Activated naive CD8-positive, alpha-beta T cell treated with anti-CD3 and anti-CD28 coated beads, Interleukin-2, amount 10 ng/mL, durations not matched to agents 7 days and 5 days (primary cell): ENCODE measurements at places on chromosomes 4 and X. TPM values are rescaled to one million over a fixed set of nuclear protein-coding genes. Genes with fewer than 3 reads are reported as not detected.
A peak's percentile ranks its signal among the peaks of the same experiment; 100 is the strongest.

The DCAF8L1 gene
- total RNA-seq, result not detected

The BEX2 gene
- total RNA-seq, result 16.8 TPM

The GUCY1B1 gene
- not detected for total RNA-seq

The PAGE4 gene
- total RNA-seq, result not detected

The LRP2BP gene
- total RNA-seq, result 0.78 TPM

- H3K36me3 ChIP-seq, result no peaks in the 10 kb centered on the region
- no peak for DNase-seq
- H3K27me3 ChIP-seq, result peaks cover 2% of the 10 kb centered on the region
- H3K27ac ChIP-seq, result no peak overlapping the region
- H3K4me3 ChIP-seq, result no peak overlapping the region
- H3K4me1 ChIP-seq, result no peaks in the 10 kb centered on the region
Measured at GRCh38 chr4:145248971-145249370, 68.6 kb upstream of the OTUD4 start.

GRCh38 chrX:20263474-20263873 lies 3.2 kb downstream of the RPS6KA3 start:
- peak overlapping the region; percentile 80 for H3K27ac ChIP-seq
- peaks cover 12% of the 10 kb centered on the region for H3K36me3 ChIP-seq
- DNase-seq, result no peak
- no peaks in the 10 kb centered on the region for H3K27me3 ChIP-seq

- DNase-seq, result no peak
- no peak overlapping the region for H3K4me3 ChIP-seq
- H3K36me3 ChIP-seq, result no peaks in the 10 kb centered on the region
- no peaks in the 10 kb centered on the region for H3K4me1 ChIP-seq
- H3K27me3 ChIP-seq, result peaks cover 2% of the 10 kb centered on the region
Measured at GRCh38 chr4:155543126-155543765, 123.4 kb upstream of the GUCY1A1 start.

DNA sequence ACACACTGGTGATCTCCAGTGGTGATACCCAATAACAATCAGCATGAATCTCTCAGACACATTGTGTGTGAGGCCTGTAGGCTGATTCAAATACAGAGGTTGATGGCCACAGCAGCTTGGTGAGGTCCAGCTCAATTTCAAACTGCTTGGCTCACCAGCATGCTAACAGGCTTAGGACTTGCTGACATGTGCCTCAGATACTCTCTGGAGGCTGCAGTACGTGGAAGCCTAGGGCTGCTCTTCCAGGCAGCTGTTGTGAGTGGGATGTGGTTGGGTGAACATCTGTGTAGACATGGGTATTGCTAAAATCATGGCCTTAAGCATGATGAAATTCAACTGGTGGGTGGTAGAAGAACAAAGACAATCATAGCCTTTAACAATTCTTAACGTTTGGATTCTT lies 4.3 kb downstream of the CXCL9 start:
- DNase-seq, result no peak
- peaks cover 11% of the 10 kb centered on the region for H3K4me1 ChIP-seq
- no peak overlapping the region for H3K4me3 ChIP-seq

DNA sequence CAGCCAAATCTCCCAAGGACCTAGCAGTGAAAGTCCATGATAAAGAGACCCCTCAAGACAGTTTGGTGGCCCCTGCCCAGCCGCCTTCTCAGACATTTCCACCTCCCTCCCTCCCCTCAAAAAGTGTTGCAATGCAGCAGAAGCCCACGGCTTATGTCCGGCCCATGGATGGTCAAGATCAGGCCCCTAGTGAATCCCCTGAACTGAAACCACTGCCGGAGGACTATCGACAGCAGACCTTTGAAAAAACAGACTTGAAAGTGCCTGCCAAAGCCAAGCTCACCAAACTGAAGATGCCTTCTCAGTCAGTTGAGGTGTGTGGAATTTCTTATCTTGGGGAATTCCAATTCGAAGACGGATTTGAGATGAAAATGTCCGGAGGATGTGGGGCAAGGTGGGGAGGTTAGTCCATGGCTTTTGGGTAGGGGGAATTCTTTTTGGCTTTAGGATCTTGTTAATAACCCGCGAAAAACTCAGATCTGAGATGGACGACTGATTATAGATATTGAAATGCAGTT lies 112.5 kb downstream of the AFF1 start:
- H3K36me3 ChIP-seq, result peaks cover 29% of the 10 kb centered on the region
- no peak for DNase-seq
- H3K4me3 ChIP-seq, result no peak overlapping the region

DNA sequence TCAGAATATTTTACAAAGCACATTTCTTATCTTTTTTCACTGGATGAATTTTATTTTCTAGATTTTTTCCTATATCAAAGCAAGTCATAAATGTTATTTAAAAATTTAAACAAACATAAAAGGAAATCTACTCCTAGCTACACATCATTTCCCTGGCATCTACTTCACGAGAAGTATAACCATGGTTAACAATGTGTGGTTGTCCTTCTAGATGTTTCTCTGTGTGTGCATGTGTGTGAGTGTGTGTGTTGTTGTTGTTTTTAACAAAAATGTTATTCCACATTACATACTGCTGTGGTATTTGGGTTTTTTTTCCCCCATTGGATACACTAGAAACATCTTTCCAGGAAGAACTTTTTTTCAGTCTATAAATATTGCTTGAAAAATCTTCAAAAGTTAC lies 103.1 kb downstream of the CHIC2 start:
- H3K27ac ChIP-seq, result no peak overlapping the region
- no peaks in the 10 kb centered on the region for H3K4me1 ChIP-seq
- no peak overlapping the region for H3K4me3 ChIP-seq
- no peak for DNase-seq
- no peaks in the 10 kb centered on the region for H3K27me3 ChIP-seq

- H3K4me3 ChIP-seq, result no peak overlapping the region
- no peak overlapping the region for H3K27ac ChIP-seq
- H3K4me1 ChIP-seq, result peaks cover 17% of the 10 kb centered on the region
- H3K36me3 ChIP-seq, result peaks cover 7% of the 10 kb centered on the region
Measured at GRCh38 chrX:19571711-19572110, 56.4 kb upstream of the MAP3K15 start.

DNA sequence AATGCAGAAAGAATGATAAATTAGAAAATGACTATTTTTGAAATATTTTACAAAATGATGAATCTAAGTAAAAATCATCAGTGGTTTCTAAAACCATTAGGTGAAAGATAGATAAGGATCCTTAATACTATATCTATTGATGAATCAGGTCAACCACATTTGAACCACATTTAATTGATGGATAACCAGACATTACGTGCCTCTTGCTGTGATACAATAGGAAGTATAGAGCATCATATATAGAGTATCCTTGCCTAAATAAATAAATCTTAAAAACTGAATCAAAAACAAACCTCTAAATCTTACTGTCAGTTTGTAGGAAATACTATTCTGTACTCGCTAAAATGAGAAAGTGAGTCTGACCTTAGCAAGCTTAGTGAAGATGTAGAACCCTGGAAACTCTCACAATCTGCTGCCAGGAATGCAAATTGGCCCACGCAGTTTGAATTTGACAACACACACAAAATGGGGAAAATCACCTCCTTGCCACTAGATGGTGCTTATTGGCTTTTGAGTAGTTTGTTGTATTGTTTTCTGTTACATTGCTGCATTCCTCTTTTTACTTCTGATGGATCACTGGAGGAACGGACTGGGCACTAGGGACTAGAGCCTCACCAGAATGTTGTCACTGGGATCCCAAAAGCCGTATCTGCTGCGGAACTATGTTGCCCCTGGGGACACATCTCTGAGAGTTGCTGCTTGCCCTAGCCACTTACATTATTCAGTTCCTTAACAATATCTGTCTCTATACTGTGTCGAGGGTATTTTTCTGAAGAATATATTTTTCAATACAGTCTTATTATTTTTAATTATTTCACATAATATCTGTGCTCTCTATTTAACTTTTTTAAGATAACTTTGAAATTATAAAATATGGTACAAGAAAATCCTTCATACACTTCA lies 25.4 kb upstream of the SLAIN2 start:
- no peak overlapping the region for H3K4me3 ChIP-seq
- no peak for DNase-seq
- peaks cover 1% of the 10 kb centered on the region for H3K36me3 ChIP-seq
- H3K27ac ChIP-seq, result no peak overlapping the region

DNA sequence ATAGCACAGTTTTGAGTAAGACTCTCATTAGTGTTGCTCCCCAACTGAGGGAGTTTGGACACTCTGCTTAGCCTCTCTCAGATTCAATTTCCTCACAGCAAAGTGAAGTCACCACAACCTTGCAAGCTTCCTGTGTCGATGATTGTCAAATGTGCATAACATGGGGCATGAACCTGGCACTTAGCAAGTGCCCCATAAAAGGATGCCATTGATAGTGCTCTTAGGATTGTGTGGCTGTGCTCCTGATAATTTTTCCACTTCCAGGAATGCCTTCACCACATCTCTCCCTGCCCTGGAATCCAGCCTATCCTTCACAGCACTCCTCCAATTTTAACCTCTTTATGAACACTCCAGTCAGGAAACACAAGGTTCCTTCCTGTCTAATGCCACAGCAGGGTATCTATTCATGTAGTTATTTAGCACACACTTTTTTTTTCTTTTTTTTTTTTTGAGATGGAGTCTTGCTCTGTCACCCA lies 309.4 kb downstream of the PPP3CA start:
- peaks cover 18% of the 10 kb centered on the region for H3K4me1 ChIP-seq
- H3K27me3 ChIP-seq, result no peaks in the 10 kb centered on the region
- H3K4me3 ChIP-seq, result peak overlapping the region; percentile 66
- H3K36me3 ChIP-seq, result peaks cover 15% of the 10 kb centered on the region

DNA sequence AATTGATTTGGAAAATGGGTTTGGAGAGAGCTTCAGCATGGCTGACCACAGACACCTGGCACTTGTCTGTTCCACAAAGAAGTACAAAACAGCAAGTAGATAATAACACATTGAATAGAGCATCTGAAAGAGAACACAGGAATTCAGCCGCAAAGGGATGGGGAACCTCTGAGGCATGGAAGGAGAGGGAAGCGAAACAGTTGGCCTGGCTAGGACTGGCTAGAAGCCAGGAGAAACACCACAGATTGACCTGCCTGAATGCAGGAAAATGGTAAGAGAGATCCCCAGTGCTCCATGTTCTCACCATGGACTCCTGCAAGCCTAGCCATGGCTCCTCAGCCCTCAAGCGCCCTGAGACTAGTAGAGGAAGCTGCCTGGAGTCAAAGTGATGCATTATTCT lies 169.7 kb upstream of the SH3RF1 start:
- no peak overlapping the region for H3K4me3 ChIP-seq
- H3K27me3 ChIP-seq, result no peaks in the 10 kb centered on the region
- no peak overlapping the region for H3K27ac ChIP-seq
- peaks cover 26% of the 10 kb centered on the region for H3K36me3 ChIP-seq

DNA sequence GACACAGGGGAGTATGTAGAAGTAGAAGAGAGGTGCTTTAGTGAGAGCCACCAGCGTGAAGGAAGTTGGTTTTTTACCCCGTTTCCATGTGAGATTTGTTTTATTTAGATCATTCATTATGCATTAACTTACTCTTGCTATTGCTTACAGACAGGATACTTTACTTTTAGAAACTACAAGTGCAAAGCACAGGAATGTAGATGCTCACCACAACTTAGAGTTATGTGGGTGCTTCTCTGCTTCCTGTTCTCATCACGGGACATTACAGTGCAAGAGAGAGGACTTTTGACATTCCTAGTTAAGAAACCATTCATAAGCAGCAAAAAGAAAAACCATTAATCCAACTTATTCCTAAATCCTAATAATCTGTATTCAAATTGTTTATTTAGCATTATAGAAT lies 25.6 kb upstream of the SPANXD start:
- no peaks in the 10 kb centered on the region for H3K36me3 ChIP-seq
- no peaks in the 10 kb centered on the region for H3K4me1 ChIP-seq
- H3K4me3 ChIP-seq, result no peak overlapping the region
- H3K27me3 ChIP-seq, result no peaks in the 10 kb centered on the region

- no peaks in the 10 kb centered on the region for H3K4me1 ChIP-seq
- no peak overlapping the region for H3K27ac ChIP-seq
- no peaks in the 10 kb centered on the region for H3K36me3 ChIP-seq
- no peak for DNase-seq
- H3K27me3 ChIP-seq, result peaks cover 15% of the 10 kb centered on the region
Measured at GRCh38 chr4:76601791-76602190, 166.8 kb downstream of the SHROOM3 start.

- H3K4me1 ChIP-seq, result no peaks in the 10 kb centered on the region
- H3K27ac ChIP-seq, result no peak overlapping the region
- no peak overlapping the region for H3K4me3 ChIP-seq
- H3K36me3 ChIP-seq, result no peaks in the 10 kb centered on the region
- H3K27me3 ChIP-seq, result no peaks in the 10 kb centered on the region
- DNase-seq, result no peak
Measured at GRCh38 chr4:47498899-47499298, 13.8 kb downstream of the ATP10D start.
